ENCODE measurements at places on chromosomes 2 and 18. TPM values are rescaled to one million over a fixed set of nuclear protein-coding genes. Genes with fewer than 3 reads are reported as not detected.
A peak's percentile ranks its signal among the peaks of the same experiment; 100 is the strongest.

GRCh38 chr2:48589170-48589767 is 28.4 kb upstream of the GTF2A1L start:
- no peaks in the 10 kb centered on the region for H3K27me3 ChIP-seq
- H3K36me3 ChIP-seq, result no peaks in the 10 kb centered on the region
- no peaks in the 10 kb centered on the region for H3K4me1 ChIP-seq
- no peak overlapping the region for H3K4me3 ChIP-seq

- no peak overlapping the region for H3K4me3 ChIP-seq
- H3K27me3 ChIP-seq, result no peaks in the 10 kb centered on the region
- H3K27ac ChIP-seq, result no peak overlapping the region
- H3K36me3 ChIP-seq, result no peaks in the 10 kb centered on the region
- no peak for DNase-seq
- peaks cover 18% of the 10 kb centered on the region for H3K4me1 ChIP-seq
Observed at GRCh38 chr18:74390900-74391299, 66.2 kb downstream of the DIPK1C start.

DNA sequence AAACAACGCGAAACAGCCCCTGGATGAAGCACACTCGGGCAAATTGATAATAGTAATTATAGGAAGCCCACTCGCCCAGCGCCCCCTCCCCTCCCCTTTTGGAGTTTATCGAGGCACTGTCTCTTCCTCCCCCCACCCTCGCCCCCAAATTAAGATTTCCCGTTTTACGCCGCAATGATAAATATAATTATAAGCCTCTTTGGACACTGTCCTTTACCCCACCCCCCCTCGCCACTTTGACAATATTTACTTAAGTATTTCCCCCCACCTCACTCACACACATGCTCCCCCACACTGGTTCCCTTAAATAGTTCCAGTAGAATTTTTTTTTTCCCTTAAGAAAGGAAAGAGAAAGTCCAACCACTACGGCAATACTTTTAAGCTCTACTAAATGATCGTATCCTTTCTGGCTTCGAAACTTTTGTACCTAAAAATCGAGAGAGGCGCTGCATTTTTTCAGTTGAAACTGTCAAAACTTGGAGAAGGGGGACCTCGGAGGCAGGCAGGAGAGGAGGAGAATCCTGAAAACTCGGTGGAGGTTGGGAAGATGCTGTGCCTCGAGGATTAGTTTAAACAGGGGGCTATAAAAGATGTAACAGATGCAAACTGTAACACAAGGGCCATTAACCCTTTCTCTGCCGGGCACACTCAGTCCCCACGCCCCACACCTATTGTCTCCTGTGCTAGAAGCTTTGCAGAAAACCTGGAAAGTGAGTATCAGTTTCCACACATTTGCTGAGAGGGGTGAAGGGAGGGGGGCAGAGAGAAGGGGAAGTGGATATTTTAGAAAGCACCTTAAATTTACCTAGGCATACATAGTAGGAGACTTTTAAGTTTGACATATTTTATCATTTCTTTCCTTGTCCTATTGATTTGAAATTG is 1.8 kb downstream of the ZEB2 start:
- H3K4me1 ChIP-seq, result no peaks in the 10 kb centered on the region
- no peaks in the 10 kb centered on the region for H3K27me3 ChIP-seq
- H3K27ac ChIP-seq, result peak overlapping the region; percentile 99
- no peaks in the 10 kb centered on the region for H3K36me3 ChIP-seq

DNA sequence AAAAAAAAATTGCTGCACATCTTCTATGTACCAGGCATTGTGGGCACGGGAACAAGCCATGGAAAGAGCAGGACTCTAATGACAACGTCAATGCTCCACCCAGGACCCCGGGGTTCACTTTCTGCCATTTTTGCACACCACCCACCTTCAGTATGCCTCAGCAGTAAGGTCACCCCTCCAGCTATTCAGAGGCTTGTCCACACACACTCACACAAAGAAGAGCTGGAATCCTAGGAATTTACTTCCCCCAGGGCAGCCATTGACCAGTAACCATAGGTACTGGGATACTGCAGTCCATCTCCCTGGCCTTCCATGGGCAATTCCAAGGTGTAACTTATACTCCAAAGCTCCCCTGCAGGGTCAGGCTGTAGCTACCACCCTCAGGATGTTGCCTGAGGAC is 170.8 kb downstream of the SUCLG1 start:
- no peak overlapping the region for H3K4me3 ChIP-seq
- H3K27me3 ChIP-seq, result no peaks in the 10 kb centered on the region
- H3K36me3 ChIP-seq, result no peaks in the 10 kb centered on the region
- no peak overlapping the region for H3K27ac ChIP-seq
- DNase-seq, result no peak

GRCh38 chr2:156532989-156533388 is 96.8 kb downstream of the GPD2 start:
- no peak overlapping the region for H3K4me3 ChIP-seq
- no peak for DNase-seq
- no peaks in the 10 kb centered on the region for H3K36me3 ChIP-seq
- no peaks in the 10 kb centered on the region for H3K27me3 ChIP-seq
- no peak overlapping the region for H3K27ac ChIP-seq

DNA sequence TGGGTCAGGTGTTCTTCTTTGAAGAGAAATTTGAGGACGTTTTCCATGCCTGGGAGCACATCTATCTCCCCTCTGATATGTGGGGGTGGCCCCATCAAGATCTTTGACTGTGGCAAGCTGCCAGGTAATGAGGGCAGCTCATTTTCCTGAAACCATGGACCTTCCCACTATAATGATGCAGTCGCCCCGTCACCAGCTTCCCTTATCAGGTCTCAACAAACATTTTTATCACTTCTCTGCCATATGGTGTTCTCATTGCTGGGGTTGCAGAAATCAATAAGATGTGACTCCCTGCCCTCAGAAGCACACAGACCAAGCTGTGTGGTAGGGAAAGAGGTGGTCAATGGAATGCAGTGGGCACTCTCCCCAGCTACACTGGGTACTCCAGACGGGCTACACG is 48.4 kb upstream of the B3GNT7 start:
- no peaks in the 10 kb centered on the region for H3K27me3 ChIP-seq
- no peak overlapping the region for H3K27ac ChIP-seq
- no peak overlapping the region for H3K4me3 ChIP-seq
- DNase-seq, result no peak
- no peaks in the 10 kb centered on the region for H3K4me1 ChIP-seq
- no peaks in the 10 kb centered on the region for H3K36me3 ChIP-seq

- H3K27me3 ChIP-seq, result no peaks in the 10 kb centered on the region
- no peak overlapping the region for H3K27ac ChIP-seq
- H3K4me3 ChIP-seq, result no peak overlapping the region
- H3K4me1 ChIP-seq, result no peaks in the 10 kb centered on the region
- H3K36me3 ChIP-seq, result no peaks in the 10 kb centered on the region
Observed at GRCh38 chr2:81644189-81644588, 1339.6 kb upstream of the LRRTM1 start.

DNA sequence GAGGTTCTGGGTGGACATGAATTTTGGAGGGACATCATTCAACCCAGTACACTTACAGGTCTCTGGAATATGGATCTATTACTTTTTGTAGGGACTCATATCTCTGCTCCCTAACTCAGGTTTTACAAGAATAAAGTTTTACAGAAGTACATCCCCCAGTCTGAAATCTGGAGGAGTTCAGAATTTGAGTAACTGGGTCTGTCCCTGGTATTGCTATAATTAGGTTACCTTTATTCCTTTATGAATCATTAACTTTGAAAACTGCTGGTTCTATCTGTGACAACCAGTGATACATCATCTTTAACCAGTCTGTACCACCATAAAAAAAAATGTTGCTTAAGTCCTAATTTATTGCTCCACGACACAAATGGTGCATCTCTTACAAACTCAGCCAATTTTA is 59.9 kb downstream of the INSIG2 start:
- H3K4me3 ChIP-seq, result no peak overlapping the region
- no peak for DNase-seq
- no peaks in the 10 kb centered on the region for H3K27me3 ChIP-seq
- no peaks in the 10 kb centered on the region for H3K36me3 ChIP-seq

GRCh38 chr2:106143495-106144215 is 50.4 kb downstream of the UXS1 start:
- H3K36me3 ChIP-seq, result no peaks in the 10 kb centered on the region
- no peak overlapping the region for H3K4me3 ChIP-seq
- DNase-seq, result no peak
- H3K4me1 ChIP-seq, result peaks cover 11% of the 10 kb centered on the region
- no peak overlapping the region for H3K27ac ChIP-seq

DNA sequence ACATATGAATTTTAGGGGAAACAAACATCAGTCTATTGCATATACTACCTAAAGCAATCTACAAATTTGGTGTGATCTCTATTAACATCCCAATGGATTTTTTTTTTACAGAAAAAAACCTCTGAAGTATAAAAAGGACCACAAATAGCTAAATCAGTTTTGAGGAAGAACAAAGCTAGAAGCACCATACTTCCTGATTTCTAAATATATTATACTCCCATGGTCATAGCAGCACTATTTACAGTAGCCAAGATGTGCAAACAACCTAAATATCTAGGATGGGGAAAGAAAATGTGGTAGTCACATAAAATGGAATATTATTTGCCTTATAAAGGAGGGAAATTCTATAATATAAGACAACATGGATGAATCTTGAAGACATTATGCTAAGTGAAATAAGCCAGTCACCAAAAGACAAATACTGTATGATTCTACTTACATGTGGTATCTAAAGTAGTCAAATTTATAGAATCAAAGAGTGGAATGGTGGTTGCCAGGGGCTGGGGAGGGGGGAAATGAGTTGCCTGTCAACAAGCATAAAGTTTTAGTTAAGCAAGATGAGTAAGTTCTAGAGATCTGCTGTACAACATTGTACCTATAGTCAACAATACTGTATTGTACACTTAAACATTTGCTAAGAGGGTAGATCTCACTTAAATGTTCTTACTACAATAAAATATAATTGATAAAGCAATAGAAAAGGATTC is 17.6 kb upstream of the CASP8 start:
- DNase-seq, result no peak
- no peak overlapping the region for H3K4me3 ChIP-seq
- peaks cover 5% of the 10 kb centered on the region for H3K4me1 ChIP-seq

DNA sequence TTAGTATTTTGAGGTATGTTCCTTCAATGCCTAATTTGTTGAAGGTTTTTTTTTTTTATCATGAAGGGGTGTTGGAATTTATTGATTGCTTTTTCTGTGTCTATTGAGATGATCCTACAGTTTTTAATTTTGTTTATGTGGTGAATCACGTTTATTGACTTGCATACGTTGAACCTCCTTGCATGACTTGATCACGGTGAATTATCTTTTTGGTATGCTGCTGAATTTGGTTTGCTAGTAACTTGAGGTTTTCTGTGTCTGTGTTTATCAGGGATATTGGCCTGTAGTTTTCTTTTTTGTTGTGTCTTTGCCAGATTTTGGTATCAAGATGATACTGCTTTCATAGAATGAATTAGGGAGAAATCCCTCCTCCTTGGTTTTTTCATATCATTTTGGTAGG is 23.9 kb downstream of the CLIP4 start:
- no peak overlapping the region for H3K4me3 ChIP-seq
- no peaks in the 10 kb centered on the region for H3K4me1 ChIP-seq
- no peaks in the 10 kb centered on the region for H3K27me3 ChIP-seq
- H3K27ac ChIP-seq, result no peak overlapping the region

GRCh38 chr2:177551989-177552421 is 159.4 kb downstream of the AGPS start:
- no peak for DNase-seq
- no peak overlapping the region for H3K27ac ChIP-seq
- H3K27me3 ChIP-seq, result no peaks in the 10 kb centered on the region
- no peaks in the 10 kb centered on the region for H3K36me3 ChIP-seq
- peaks cover 7% of the 10 kb centered on the region for H3K4me1 ChIP-seq

Gene GRB14
- total RNA-seq, result 2.7 TPM

Gene STARD6
- total RNA-seq, result not detected

Gene MEIS1
- total RNA-seq, result 80.5 TPM

Gene CLIP4
- total RNA-seq, result 63.1 TPM
